Activated CD4-positive, alpha-beta T cell treated with anti-CD3 and anti-CD28 coated beads for 24 hours (primary cell): ENCODE measurements at places on chromosomes 4 and X.

DNA sequence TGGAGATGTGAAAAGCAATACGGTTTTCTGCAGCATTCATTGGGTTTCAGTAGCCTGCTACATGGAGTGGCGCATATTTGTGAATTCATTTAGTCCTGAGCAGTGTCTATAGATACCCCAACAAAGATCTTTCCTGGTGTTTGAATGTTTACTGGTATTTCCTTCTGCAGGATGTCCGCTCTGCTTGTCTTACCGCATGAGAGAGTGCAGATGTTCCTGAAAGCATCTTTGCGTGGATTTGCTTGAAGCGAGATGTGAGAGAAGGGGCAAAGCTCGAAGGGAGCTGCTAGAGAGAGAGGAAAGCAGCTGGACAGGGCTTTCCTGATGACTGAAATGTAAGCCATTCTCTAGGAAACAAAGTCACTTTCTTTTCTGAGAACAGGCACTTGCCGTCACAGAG, 40.9 kb upstream of the GYPA start:
- no peak for DNase-seq

- no peak for DNase-seq
Measured at GRCh38 chr4:152310257-152310656, 225.6 kb downstream of the FBXW7 start.

GRCh38 chr4:87732033-87732765, 67.2 kb upstream of the IBSP start:
- DNase-seq = no peak

DNA sequence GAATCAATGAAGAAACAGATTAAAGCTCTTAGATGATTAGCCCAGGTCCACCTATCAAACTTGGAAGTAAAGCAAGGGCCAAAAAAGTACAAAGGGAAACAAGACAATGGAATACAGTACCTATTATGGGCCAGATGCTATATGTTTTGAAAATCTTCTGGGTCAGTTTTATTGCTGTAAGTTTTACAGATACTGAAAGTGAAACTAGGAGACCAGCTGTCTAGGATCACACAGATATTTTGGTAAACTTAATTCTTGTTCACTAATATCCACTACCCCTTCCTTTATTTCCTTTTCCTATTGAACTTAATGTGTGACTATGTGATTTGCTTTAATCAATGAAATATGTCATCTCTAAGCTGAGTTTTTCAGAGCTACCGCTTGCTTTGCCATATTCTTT, 505.4 kb upstream of the PITX2 start:
- DNase-seq = no peak

DNA sequence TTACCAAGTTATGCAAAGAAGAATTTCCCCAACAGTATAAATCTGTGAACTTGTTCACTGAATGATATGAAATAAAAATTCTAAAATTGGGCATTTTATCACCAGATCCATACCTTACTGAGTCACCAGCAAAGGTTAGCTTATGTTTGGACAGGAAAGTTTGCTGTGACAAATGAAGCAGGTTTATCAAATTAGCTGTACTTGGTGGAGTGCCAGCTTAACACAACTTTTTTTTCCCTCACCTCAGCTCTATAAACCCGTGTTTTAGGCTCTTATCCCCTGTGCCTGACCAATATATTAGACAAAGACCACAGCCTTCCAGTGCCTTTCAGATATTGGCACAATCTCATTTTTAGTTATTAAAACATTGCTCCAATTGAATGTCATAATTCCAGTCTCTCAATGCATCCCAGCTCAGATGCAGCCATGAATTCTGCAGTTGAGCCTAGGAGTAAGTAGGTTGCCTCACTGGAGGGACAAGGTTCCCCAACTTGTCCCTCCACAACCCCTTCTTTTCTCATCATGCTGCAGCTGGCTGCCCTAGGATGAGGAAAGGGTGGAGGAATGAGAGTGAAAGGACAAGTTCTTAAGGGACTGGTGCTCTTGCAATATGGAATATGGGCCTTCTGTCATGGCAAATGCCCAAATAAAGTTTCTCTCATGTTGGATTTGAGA, 27.0 kb upstream of the PDGFC start:
- no peak for DNase-seq

DNA sequence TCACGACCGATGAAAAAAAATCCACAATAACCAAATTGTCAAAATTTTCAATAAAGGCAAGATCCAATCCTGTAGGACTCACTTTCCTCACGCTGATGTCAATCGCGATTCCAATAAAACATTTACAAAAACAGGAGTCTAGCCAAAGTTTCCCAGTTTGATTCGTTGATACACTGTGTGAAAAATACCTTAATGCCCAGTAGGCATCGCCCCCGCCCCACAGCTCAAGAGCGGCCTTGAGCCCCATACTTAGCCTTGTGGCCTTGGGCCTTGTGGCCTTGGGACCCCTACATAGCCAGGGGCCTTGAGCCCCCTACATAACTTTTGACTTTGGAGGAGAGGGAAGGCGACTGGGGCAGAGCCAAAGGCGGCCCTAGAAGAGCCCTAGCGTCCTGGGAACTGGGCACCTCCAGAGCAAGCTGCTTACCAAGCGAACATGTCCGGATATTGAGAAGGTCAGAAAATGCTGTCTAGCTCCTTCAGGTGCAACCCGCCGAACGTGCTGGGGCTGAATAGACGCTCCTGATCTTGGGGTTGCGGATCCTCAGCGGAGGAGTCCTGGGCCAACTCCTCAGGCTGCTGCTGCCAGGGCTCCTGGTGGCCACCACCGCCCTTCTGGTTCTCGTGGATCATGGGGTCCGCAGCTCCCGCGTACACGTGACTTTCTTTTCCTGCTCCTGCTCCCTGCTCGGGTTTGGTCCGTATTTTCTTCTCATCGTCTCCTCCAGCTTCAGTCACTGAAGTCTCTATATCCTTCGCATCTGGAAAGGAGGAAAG, 62.9 kb downstream of the RHOXF2B start:
- no peak for DNase-seq

DNA sequence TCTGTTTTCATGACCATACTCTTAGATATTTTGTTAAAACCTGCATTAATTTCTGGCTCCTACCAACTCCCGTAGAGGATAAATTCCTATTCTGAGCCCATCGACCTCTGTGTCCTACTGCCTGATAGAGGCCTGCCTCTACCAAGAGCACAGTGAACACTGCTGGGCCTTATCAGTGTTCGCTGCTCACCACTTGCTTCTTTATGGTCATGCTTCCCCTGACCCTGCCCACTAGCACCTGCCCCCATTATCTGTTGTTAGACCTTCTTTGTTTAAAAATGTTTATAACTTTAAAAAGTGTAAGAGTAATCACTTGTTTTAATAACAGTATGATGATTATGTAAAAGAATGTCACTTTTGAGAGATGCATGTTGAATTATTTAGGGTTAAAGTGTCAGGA, 6.1 kb downstream of the DAPP1 start:
- no peak for DNase-seq

DNA sequence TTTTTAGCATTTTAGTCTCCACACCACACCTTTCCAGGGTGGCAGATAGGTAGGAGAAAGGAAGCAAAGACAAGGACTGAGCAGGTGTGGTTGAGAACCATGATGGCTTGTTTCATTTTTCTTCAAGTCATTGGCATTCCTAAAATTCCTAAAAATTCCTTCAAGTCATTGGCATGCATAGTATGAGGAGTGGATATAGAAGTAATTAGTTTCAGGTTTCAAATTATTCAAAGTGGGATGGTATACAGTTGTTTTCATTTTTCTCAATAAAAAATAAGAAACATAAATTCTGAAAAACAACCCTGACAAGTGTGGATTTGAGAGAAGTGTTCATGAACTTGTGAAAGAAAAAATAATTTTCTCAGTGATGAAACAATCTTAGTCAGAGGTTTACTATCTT, 22.3 kb upstream of the HERC3 start:
- DNase-seq = no peak

GRCh38 chr4:123250843-123251242, 145.8 kb upstream of the SPRY1 start:
- no peak for DNase-seq

DNA sequence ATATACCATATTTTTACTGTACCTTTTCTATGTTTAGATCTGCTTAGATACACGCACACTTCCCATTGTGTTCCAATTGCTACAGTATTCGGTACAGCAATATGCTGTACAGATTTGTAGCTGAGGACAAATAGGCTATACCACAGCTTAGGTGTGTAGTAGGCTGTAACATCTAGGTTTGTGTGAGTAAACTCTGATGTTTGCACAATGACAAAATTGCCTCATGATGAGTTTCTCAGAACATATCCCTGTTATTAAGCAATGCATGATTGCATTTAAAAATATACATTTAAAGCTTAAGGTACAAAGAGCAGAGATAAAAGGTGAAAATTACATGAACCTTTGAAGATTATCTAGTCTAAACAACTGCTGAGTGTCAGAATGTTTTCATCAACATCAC, 181.7 kb downstream of the ADGRA3 start:
- no peak for DNase-seq

DNA sequence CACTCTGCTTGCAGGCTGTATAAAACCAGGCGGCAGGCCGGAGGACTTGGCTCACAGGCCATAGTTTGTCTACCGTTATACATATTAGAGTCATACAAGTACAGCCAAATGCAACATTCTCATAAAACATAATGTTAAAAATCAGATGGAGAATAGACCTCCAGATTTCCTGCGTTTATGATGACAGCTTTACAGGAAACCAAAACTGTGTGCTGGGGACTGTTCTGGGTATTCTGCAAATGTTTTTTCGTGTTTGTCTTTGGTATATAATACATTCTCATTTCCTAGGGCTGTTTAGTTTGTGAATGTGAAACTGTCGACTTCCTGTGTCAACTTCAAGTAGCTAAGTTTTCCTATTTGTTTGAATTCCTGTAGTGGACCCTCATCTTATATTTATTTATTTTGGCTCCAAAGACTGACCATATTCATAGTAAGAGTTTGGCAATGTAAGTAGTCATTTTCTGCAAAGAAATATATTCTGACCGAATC, 79.5 kb upstream of the FAM9C start:
- no peak for DNase-seq
